Activated CD4-positive, alpha-beta memory T cell treated with anti-CD3 and anti-CD28 coated beads for 36 hours (primary cell): ENCODE measurements at places on chromosomes 4 and X. TPM values are rescaled to one million over a fixed set of nuclear protein-coding genes. Genes with fewer than 3 reads are reported as not detected.

The FATE1 gene
- not detected for total RNA-seq

DNA sequence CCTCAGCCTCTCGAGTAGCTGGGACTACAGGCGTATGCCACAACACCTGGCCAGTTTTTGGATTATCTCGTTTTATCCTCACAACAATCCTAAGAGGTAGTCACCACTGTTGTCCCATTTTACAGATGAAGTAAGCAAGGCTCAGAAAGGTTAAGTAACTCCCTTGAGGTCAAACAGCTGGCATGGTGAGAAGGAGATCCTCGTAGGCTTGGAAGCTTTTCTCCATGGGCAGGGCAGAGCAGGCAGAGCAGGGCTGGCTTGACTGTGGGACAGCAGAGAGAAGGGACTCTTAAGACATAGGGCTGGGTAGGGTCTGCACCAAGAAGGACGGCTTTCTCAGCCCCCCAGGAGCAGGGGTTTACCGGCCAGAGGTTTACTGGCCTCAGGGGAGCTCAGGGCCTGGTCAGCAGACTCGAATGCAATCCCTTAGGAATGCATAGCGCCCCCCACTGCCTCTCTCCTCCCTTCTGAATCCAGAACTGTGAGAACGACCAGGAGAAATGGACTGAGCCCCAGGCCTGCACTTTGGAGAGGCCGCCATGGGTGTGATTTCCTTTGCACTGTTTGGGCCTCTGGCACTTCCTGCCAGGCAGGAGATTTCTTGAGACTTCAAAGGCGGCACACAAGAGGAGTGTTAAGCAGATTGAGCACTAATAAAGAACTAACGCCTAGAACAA, 14.0 kb upstream of the CDKN2AIP start:
- DNase-seq, result peak; percentile 44

The MAD2L1 gene
- 92.0 TPM for total RNA-seq

- no peak for DNase-seq
Measured at GRCh38 chr4:74930162-74930561, 2.8 kb upstream of the PARM1 start.

GRCh38 chrX:135327299-135327698, 18.0 kb downstream of the ETDC start:
- no peak for DNase-seq

- DNase-seq, result no peak
Measured at GRCh38 chr4:175290401-175290800, 372.2 kb downstream of the ADAM29 start.

- no peak for DNase-seq
Measured at GRCh38 chr4:72325215-72325614, 243.8 kb downstream of the ADAMTS3 start.

- no peak for DNase-seq
Measured at GRCh38 chr4:92600638-92601037, 296.9 kb downstream of the GRID2 start.

DNA sequence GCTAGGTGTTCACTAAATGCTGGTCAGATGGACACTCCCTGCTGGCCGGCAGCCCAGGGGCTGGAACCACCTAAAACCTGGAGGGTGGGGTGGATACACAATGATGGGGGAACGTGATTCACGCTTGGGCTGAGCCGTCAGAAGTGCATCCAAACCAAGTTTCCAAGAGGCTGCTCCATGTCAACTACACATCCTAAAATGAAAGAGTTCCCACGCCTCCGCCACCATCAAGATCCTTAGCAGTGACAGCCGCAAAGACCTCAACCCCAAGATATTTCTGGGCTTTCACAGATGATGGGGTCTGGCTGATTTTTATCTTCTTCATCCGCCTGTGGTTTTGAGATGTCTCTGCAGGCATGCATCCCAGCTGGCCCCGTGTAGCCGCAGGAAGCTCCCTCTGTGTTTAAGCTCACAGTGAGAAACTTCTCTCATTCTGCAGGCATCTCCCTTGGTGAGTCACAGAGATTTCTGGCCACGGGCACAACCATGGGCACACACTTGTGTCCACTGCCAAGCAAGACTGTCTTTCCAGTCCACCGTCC, 84.4 kb downstream of the HTRA3 start:
- no peak for DNase-seq

DNA sequence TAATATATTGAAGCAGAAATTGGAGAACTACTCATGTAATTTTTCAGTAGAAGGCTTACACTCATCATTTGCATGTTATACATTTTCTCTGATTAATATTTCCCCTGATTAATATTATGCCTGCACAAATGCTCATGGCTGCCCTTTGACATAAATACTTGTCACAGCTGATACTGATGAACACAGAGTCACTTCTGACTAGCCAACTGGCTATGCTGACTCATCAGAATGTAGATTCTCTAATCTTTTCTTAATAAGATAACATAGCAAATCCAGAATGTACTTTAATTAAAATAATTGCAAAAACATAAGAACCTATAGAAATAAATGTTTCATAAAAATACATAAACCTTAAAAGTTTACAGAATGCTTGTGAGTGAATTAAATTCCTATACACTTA, 52.4 kb upstream of the C4orf54 start:
- DNase-seq, result no peak

The TLR6 gene
- total RNA-seq, result 1.4 TPM

DNA sequence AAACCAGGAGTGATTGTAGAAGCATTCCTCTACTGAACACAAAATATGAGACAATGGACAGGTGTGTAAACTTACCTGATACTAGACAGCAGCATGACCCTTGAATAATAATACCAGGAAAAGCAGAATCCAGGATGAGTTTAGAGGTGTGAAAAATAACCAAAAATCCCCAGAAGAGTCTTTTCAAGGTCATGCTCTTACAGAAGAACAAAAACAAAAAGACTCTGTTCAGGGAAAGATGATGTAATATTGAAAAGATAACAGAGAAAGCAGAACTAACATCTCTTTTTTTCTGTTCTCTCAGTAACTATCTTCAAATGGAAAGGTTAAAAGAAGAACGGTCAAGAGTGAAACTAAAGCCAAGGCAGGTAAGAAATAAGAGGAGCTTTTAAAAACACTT, 14.0 kb upstream of the ARHGAP10 start:
- DNase-seq, result no peak

The SH3RF1 gene
- total RNA-seq, result 0.19 TPM

The VCX gene
- not detected for total RNA-seq

GRCh38 chr4:146458594-146458993, 63.1 kb downstream of the SLC10A7 start:
- DNase-seq, result no peak

DNA sequence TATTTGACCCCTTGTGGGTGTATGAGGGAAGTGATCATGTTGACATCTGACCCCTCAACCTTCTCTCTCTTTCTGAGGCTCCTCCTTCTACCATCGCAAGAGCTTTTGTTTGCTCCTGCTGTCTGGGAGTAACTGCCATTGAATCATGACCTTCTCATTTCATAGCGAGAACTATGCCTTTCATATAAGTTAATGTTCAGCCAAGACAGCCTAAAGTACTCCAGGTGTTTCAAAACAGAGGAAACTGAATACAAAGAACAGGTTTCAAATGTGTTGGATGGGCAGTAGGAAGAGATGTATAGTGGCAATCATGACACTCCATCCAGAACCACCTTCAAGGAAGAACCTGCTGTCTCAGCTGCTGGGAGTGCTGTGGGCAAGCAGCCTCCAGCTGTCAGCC, 403.1 kb downstream of the MID1IP1 start:
- no peak for DNase-seq
